ENCODE measurements at places on chromosomes 2 and 18. TPM values are rescaled to one million over a fixed set of nuclear protein-coding genes. Genes with fewer than 3 reads are reported as not detected.

- H3K4me1 ChIP-seq = no peaks in the 10 kb centered on the region
- H3K27ac ChIP-seq = no peak overlapping the region
- H3K27me3 ChIP-seq = peaks cover 5% of the 10 kb centered on the region
These were observed 112.5 kb upstream of the CXCR4 start for GRCh38 chr2:136230464-136230863.

GRCh38 chr2:229388731-229389130 lies 117.6 kb upstream of the PID1 start:
- DNase-seq = no peak
- H3K27me3 ChIP-seq = no peaks in the 10 kb centered on the region
- no peaks in the 10 kb centered on the region for H3K4me1 ChIP-seq
- H3K36me3 ChIP-seq = no peaks in the 10 kb centered on the region

GRCh38 chr2:109663721-109664120 lies 49.6 kb downstream of the SOWAHC start:
- H3K27ac ChIP-seq = no peak overlapping the region
- H3K4me1 ChIP-seq = no peaks in the 10 kb centered on the region
- no peak overlapping the region for H3K4me3 ChIP-seq
- DNase-seq = no peak
- H3K36me3 ChIP-seq = no peaks in the 10 kb centered on the region

- DNase-seq = no peak
- no peaks in the 10 kb centered on the region for H3K4me1 ChIP-seq
- H3K4me3 ChIP-seq = no peak overlapping the region
- no peaks in the 10 kb centered on the region for H3K27me3 ChIP-seq
- no peaks in the 10 kb centered on the region for H3K36me3 ChIP-seq
These were observed 179.7 kb downstream of the MCFD2 start for GRCh38 chr2:46735730-46736493.

- no peaks in the 10 kb centered on the region for H3K4me1 ChIP-seq
- no peaks in the 10 kb centered on the region for H3K27me3 ChIP-seq
- H3K27ac ChIP-seq = no peak overlapping the region
- no peak for DNase-seq
These were observed 69.8 kb downstream of the BCL2 start for GRCh38 chr18:63249771-63250170.

DNA sequence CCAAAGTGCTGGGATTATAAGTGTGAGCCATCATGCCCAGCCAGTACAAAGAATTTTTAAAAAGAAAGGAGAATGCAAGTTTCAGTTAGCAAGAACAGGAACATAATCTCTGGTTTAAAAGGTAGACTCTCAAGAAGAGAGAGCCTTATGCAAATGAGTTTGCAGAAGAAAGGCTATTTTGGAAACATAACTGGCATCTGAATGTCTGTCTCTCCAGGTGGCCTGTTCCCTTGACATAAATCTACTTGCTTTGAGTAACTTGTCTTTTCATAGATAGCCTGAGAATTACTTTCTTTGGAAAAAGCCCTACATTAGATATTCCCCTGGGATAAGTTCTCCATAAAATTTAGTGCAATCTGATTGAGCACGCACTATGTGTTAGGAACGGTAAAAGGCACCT lies 109.6 kb downstream of the ICOS start:
- no peaks in the 10 kb centered on the region for H3K4me1 ChIP-seq
- no peak overlapping the region for H3K27ac ChIP-seq
- no peak for DNase-seq
- no peak overlapping the region for H3K4me3 ChIP-seq

DNA sequence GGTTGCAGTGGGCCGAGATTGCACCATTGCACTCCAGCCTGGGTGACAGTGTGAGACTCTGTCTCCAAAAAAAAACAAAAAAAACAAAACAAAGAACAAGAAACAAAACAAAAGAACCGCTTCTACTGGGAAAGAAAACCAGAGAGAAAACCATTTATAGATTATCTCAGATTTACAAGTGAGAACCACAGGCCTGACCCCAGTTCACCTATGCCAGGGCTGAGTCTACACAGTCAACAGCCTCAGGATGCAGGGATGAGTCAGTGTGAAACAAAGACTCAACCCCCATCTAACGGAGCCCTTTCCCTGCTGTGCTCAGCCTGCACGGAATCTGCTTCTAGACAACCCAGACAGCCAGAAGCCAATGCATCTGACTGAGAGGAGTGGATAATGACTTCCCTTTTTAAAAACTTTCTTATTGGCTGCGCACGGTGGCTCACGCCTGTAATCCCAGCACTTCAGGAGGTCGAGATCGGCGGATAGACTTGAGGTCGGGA lies 25.5 kb upstream of the YWHAQ start:
- DNase-seq = no peak
- no peak overlapping the region for H3K4me3 ChIP-seq
- H3K4me1 ChIP-seq = no peaks in the 10 kb centered on the region
- no peak overlapping the region for H3K27ac ChIP-seq
- H3K27me3 ChIP-seq = no peaks in the 10 kb centered on the region

DNA sequence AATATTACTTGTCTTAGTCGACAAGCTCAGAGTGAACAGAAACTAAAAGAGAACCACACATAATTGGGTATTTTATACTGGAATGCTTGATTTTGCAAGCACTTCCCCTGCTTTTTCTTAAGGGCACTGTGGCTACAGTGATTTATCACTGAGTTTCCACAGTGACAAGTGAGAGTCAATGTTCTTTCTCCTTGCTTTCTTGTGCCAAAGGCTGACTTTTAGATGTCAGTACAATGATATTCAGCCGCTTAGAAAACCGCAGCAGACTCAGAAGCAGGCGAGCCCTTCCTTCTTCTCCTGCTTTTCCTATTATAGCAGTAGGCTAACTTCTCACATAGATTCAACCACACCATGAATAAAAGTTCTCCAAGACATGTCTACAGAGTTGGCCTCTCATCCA lies 1603.6 kb upstream of the NXPH2 start:
- no peak overlapping the region for H3K4me3 ChIP-seq
- no peak overlapping the region for H3K27ac ChIP-seq
- no peaks in the 10 kb centered on the region for H3K36me3 ChIP-seq
- H3K4me1 ChIP-seq = no peaks in the 10 kb centered on the region
- H3K27me3 ChIP-seq = no peaks in the 10 kb centered on the region

- H3K4me3 ChIP-seq = no peak overlapping the region
- no peaks in the 10 kb centered on the region for H3K36me3 ChIP-seq
- H3K27ac ChIP-seq = no peak overlapping the region
- no peak for DNase-seq
These were observed 127.7 kb upstream of the DLX2 start for GRCh38 chr2:172230332-172230888.

GRCh38 chr2:80322311-80322920 lies 17.9 kb upstream of the LRRTM1 start:
- DNase-seq = peak; percentile 10
- no peak overlapping the region for H3K27ac ChIP-seq

DNA sequence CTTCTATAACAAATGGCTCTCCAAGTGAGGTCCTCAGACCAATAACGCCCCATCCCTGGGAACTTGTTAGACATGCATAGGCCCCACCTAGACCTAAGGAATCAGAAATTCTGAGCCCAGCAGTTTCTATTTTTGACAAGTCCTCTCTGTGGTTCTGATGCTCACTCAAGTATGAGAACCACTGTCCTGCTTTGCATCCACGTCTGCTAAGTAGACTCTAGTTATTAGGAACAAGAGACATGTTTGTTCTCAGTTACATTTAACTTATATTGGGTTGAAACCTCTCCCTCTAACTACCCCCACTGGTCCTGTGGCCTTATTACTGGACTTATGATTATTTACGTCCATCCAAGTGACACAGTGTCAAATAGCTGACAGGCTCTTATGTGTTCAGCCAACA lies 70.3 kb downstream of the TMEM17 start:
- DNase-seq = no peak
- no peaks in the 10 kb centered on the region for H3K4me1 ChIP-seq
- H3K27me3 ChIP-seq = no peaks in the 10 kb centered on the region
- no peaks in the 10 kb centered on the region for H3K36me3 ChIP-seq
- H3K4me3 ChIP-seq = no peak overlapping the region

DNA sequence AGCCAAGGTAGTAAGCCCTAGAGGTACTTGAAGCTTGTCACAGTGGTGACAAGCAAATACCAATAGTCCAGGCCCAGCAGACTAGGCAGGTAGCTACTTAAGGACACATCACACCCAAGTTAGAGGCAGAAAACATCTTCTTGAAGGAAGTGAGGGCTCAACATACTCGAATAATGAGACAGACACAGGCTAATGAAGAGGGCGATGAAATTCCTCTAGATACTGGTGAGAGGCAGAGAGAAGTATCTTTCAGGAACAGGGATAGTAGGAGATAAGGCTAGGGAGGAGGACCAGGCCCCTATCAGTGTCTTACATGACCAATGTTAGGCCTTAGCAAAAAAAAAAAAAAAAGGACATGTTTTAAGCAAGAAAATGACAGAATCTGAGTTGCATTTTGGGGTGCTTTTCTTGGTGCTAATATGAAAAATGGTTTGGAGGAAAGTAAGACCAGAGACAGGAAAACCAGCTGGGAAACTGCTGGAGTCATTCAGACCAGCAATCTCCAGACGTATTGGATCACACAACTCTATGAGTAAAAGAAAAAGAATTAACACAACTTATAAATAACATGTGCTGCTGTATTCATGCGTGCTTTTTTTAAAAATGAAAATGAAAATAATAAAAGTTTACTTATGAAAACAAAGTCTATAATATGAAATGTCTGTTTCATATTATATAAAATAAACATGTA lies 37.7 kb downstream of the COBLL1 start:
- no peaks in the 10 kb centered on the region for H3K27me3 ChIP-seq
- peaks cover 7% of the 10 kb centered on the region for H3K4me1 ChIP-seq
- H3K4me3 ChIP-seq = no peak overlapping the region
- peak overlapping the region; percentile 43 for H3K27ac ChIP-seq
- DNase-seq = no peak

DNA sequence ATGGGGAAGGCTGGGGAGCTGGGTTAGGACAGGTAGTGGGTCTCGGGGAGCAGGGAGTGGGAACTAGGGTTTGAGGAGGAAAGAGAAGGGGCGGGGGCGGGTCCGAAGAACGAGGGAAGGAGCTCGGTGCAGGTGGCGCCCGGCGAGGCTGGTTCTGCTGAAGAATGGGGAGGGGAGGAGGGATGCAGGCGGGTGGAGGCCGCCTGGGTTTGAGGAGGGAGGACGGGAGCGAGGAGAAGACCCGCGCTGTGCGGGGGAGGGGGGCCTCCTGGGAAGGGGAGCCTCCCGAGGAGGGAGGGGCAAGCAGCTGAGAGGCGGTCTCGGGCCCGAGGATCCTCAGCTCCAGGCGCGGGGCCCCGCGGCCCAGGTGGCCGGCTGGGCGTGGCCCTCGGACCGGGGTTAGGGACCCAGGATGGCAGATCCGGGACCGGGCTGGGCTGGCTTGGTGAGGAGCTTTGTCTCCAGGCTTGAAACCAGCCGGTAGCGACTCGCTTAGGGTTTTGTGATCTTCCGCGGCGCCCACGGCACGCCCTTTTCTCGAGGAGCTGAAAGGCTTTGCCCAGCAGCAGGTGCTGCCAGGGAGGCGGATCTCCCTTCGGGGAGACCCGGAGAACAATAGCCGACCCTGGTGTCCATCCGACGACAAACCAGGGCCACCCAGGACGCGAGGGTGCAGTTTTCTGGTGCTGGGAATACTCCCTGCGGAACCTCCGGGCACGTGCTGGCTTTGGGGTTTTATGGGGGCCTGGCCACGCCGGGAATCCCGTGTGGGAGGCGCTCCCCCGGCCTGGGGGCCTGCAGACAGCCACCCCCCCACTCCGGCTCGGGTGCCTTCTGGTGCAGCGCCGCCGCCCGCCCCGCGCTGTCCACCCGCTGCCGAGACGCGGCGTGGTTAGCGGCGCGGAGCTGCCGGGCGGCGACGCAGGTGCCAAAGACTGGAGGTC lies 1.4 kb downstream of the DPYSL5 start:
- peaks cover 91% of the 10 kb centered on the region for H3K27me3 ChIP-seq
- H3K27ac ChIP-seq = no peak overlapping the region
- DNase-seq = peak; percentile 11
- H3K4me3 ChIP-seq = no peak overlapping the region

- no peak overlapping the region for H3K27ac ChIP-seq
- DNase-seq = no peak
- H3K27me3 ChIP-seq = no peaks in the 10 kb centered on the region
- no peak overlapping the region for H3K4me3 ChIP-seq
- H3K4me1 ChIP-seq = no peaks in the 10 kb centered on the region
- H3K36me3 ChIP-seq = no peaks in the 10 kb centered on the region
These were observed 142.2 kb upstream of the SMAD2 start for GRCh38 chr18:48072428-48073204.

- no peaks in the 10 kb centered on the region for H3K36me3 ChIP-seq
- peaks cover 6% of the 10 kb centered on the region for H3K4me1 ChIP-seq
- peak overlapping the region; percentile 5 for H3K27ac ChIP-seq
These were observed 120.0 kb downstream of the AQP4 start for GRCh38 chr18:26745288-26746181.

DNA sequence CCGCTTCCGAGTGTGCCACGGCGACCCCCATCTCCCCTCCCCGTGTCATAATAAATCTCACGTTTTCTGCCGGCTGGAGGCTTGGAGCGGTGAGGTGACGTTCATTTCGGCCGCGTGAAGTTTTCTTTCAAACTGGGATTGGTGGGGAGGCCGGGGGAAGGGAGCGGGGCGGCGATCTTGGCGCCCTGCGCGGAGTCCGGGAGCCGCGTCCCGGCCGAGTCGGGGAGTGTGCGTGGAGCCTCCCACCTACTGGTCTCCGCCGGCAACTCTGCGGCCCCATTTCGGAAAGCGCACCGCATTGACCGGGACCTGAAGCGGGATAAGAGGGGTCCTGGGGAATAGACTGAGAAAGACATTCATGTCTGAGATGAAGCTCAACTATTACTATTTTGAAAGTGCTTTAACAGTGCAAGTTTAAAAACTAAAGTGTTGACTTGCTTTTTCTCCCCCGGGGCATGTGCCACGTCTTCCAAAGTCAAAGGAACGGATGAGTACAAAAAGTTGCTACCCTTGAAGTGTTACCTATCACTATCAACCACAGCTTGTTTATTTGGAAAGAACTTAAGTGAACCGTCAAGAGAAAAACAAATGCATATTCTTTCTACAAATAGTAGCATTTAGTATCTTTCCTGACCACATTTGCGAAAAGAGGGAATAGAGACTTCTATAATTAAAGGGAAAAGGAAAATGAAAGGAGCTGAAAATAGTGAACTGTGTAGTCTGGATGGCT lies 818 bp upstream of the IKZF2 start:
- H3K27ac ChIP-seq = peak overlapping the region; percentile 98
- H3K4me3 ChIP-seq = peak overlapping the region; percentile 94
- peaks cover 4% of the 10 kb centered on the region for H3K4me1 ChIP-seq
- H3K27me3 ChIP-seq = no peaks in the 10 kb centered on the region

The TRIM54 gene
- total RNA-seq = not detected

The LRRTM1 gene
- 1.0 TPM for total RNA-seq

The PRSS56 gene
- not detected for total RNA-seq

The LYPD6B gene
- total RNA-seq = 13.3 TPM

The MCFD2 gene
- total RNA-seq = 196 TPM

Data from hepatocyte (in vitro differentiated cells).